PC-9 (cell line): ENCODE measurements at places on chromosomes 13 and 19. TPM values are rescaled to one million over a fixed set of nuclear protein-coding genes. Genes with fewer than 3 reads are reported as not detected.

DNA sequence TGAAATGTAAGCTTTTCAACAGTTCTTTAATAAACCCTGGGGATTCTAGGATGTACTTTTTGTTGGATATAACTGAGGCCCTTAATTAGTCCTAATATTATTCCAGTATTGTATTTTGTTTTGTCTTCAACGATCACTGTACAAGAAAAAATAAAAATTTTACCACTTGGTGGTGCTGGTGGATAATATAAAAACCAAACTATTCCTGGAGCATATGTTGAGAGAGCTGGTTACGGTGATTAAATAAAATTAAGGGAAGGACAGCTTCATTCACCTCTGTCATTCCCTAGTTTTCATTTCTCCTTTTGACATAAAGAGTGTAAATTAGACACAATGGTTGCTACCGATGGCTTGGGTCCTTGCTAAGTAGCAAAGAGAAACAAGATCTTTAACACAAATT is 598.6 kb upstream of the PCDH20 start:
- DNase-seq, result no peak
- no peak overlapping the region for H3K4me3 ChIP-seq
- H3K27ac ChIP-seq, result no peak overlapping the region

ZNF729 gene
- not detected in 2 replicates for total RNA-seq

DNA sequence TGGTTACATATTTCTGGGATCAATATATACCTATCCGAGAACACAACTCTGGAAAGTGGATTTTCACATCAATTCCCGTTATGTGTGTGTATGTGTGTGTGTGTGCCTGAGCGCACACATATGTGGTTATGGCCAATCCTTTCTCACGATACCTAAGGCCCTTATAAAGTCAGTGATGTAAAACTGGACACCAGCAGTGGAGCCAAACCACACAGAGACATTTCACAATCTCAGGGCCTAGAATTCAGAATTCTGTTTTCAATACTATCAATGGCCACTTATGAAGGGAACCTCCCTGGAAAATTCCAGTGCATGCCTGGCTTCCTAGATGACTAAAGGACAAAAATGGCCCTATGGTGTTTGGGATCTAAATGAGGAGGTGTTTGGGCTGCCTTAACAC is 187.3 kb upstream of the UBL3 start:
- no peaks in the 10 kb centered on the region; the same call in 1 of the 2 replicates for H3K4me1 ChIP-seq
- no peak overlapping the region for H3K4me3 ChIP-seq
- no peak overlapping the region for H3K27ac ChIP-seq
- no peaks in the 10 kb centered on the region for H3K36me3 ChIP-seq
- H3K27me3 ChIP-seq, result 0 out of 2 replicates have a peak, but pooled peaks cover 4% of the 10 kb centered on the region
- no peak for DNase-seq

GRCh38 chr13:39554371-39554770 is 48.6 kb downstream of the LHFPL6 start:
- no peak overlapping the region for H3K4me3 ChIP-seq
- no peaks in the 10 kb centered on the region for H3K36me3 ChIP-seq
- no peak for DNase-seq
- no peaks in the 10 kb centered on the region for H3K27me3 ChIP-seq
- H3K27ac ChIP-seq, result no peak overlapping the region
- H3K4me1 ChIP-seq, result no peaks in the 10 kb centered on the region

RPS5 gene
- 941 and 961 TPM in 2 replicates for total RNA-seq

- DNase-seq, result no peak
- H3K4me3 ChIP-seq, result no peak overlapping the region
- no peaks in the 10 kb centered on the region for H3K4me1 ChIP-seq
- H3K36me3 ChIP-seq, result no peaks in the 10 kb centered on the region
- H3K27ac ChIP-seq, result no peak overlapping the region
Measured at GRCh38 chr19:40165362-40165937, 25.8 kb upstream of the MAP3K10 start.

DNA sequence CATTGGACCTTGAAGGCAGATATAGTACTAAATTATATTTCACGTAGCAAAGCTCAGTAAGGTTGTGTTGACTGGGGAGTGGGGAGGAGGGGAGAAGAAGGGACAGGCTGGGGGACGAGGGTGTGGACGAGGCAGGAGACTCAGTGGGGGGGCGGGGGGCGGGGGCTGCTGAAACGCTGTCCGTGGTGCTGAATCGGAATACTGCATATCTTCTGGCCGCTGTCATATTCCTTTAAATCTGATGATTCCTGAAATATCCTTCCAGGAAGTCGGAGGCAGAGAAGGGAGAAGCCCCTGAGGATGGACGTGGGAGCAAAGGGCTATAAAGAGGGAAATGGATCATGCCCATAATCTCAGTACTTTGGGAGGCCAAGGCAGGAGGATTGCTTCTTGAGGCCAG is 34.7 kb upstream of the CASP14 start:
- 0 out of 2 replicates have a peak, but pooled peaks cover 3% of the 10 kb centered on the region for H3K27me3 ChIP-seq
- no peaks in the 10 kb centered on the region for H3K4me1 ChIP-seq
- H3K27ac ChIP-seq, result no peak overlapping the region
- H3K36me3 ChIP-seq, result no peaks in the 10 kb centered on the region
- DNase-seq, result no peak

DNA sequence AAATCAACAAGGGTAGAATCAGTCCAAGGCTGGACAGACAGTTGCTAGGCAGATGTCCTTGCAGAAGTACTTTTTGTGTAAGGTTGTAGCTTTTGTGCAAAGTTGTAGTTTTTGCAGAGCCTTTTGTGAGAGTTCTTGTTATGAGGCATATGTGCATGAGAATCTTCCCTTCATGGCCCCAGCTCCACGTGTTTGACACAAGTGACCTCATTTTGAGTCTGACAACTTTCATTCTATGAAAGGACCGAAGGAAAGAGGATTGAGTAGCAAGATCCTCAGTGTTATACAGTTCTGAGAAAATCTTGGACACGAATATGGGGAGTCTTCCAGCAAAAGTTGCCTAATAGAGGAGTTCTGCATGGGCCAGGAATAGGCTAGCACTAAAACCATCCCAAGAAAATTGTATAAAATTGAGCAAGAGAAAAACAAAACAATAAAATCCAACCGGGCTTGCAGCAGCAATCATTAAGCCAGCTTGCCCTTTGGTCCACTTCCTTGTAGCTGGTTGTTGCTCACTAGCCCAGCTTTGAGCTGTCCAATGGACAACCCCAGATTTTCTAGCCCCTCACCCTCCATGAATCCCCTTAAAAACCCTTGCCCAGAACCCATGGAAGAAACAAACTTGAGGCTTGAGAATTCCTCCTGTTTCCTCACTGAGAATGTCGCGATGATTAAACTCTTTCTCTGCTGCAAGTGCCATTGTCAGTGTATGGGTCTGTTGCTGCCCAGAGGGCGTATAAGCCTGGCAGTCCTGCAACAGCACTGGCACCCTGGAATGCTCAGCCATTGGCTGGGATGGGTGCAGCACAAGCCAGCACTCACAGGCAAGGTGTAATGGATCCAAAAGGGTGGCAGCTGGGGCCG is 6.5 kb downstream of the EPSTI1 start:
- DNase-seq, result peak; percentile 46
- no peak overlapping the region for H3K4me3 ChIP-seq
- 0 out of 2 replicates have a peak overlapping the region, but pooled peaks have one; percentile 19 for H3K27ac ChIP-seq
- no peaks in the 10 kb centered on the region for H3K36me3 ChIP-seq

DNA sequence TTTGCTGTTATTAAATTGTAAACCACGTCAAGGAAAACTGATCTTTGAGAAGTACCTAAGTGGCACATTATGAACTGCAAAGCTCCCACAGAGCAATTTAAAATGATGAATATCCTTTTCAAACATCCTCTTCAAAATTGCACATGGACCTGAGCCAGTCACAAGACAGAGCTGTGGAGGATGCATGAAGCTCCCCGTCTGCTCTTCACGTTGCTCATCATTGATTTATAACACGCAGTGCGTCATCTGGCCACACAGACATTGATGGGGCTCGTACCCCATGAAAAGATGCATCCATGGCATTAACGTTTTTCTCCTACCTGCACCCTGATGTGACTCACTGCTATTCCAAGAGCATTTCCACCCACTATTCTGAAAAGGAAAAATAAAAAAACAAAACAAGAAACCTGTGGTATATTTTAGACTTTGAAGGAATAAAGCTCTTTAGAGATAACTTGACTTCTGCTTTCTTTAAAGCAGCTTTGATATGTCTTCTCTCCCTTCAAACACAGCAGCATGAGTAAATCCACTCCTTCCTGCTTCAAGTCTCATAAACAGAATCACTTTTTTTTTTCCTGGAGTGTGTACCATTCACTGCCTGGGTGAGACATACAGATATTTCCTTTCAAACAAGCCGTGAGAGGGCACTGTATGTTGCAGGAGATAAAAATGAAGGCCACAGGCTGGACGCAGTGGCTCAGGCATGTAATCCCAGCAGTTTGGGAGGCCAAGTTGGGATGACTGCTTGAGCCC is 7.2 kb upstream of the SERTM1 start:
- H3K4me3 ChIP-seq, result no peak overlapping the region
- H3K36me3 ChIP-seq, result no peaks in the 10 kb centered on the region
- no peaks in the 10 kb centered on the region for H3K27me3 ChIP-seq
- no peaks in the 10 kb centered on the region for H3K4me1 ChIP-seq

ELSPBP1 gene
- total RNA-seq, result not detected in 2 replicates

SYCN gene
- not detected in 2 replicates for total RNA-seq

- H3K36me3 ChIP-seq, result no peaks in the 10 kb centered on the region
- no peaks in the 10 kb centered on the region for H3K4me1 ChIP-seq
- no peak for DNase-seq
- H3K4me3 ChIP-seq, result no peak overlapping the region
- H3K27me3 ChIP-seq, result no peaks in the 10 kb centered on the region
- no peak overlapping the region for H3K27ac ChIP-seq
Measured at GRCh38 chr13:76738616-76739015, 147.6 kb downstream of the KCTD12 start.

DNA sequence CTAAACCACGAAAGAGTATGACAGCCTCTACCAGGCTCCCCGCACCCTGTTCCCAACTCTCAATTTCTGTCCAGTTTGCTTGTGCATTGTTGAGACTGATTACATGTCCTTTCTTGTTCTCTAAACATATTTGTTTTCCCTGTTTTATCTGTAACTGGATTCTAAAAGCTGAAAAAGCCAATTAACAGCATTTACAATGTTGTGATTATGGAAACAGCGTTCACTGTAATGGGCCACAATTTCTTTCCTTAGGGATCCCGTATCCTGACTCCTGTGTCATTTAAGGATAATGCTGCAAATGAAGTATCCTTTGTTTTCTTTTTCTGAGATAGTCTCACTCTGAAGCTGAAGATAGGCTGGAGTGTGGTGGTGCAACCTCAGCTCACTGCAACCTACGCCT is 20.5 kb downstream of the EBPL start:
- no peaks in the 10 kb centered on the region for H3K27me3 ChIP-seq
- no peak overlapping the region for H3K4me3 ChIP-seq
- no peaks in the 10 kb centered on the region for H3K4me1 ChIP-seq
- no peak overlapping the region for H3K27ac ChIP-seq

GRCh38 chr19:10290876-10291553 is 1.3 kb downstream of the ICAM5 start:
- H3K27ac ChIP-seq, result no peak overlapping the region
- DNase-seq, result no peak
- no peaks in the 10 kb centered on the region for H3K36me3 ChIP-seq
- H3K4me3 ChIP-seq, result peak overlapping the region; percentile 78
- H3K4me1 ChIP-seq, result peaks cover 17% of the 10 kb centered on the region
- H3K27me3 ChIP-seq, result no peaks in the 10 kb centered on the region

F7 gene
- not detected in 2 replicates for total RNA-seq

DNA sequence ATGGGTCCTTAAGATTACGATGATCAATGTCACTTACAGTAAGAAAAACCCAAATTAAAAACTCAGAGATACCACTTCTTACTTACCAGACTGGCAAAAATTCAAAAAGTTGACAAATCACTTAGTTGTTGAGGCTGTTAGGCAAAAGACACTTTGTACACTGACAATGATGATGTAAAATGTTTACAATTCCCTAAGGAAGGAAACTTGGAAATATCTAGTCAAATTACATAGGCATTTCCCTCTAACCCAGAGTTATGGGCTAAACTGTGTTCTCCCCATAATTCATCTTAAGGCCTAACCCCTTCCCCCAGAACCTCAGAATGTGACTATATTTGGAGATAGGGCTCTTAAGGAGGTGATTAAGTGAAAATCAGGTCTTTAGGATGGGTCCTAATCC is 12.0 kb downstream of the TGDS start:
- H3K27me3 ChIP-seq, result no peaks in the 10 kb centered on the region
- peaks cover 35% of the 10 kb centered on the region for H3K36me3 ChIP-seq
- no peaks in the 10 kb centered on the region for H3K4me1 ChIP-seq
- no peak overlapping the region for H3K27ac ChIP-seq

GRCh38 chr13:94515374-94515773 is 35.9 kb upstream of the DCT start:
- no peak overlapping the region for H3K27ac ChIP-seq
- DNase-seq, result no peak
- H3K27me3 ChIP-seq, result no peaks in the 10 kb centered on the region
- no peaks in the 10 kb centered on the region for H3K4me1 ChIP-seq
- no peaks in the 10 kb centered on the region for H3K36me3 ChIP-seq
- H3K4me3 ChIP-seq, result no peak overlapping the region

DNA sequence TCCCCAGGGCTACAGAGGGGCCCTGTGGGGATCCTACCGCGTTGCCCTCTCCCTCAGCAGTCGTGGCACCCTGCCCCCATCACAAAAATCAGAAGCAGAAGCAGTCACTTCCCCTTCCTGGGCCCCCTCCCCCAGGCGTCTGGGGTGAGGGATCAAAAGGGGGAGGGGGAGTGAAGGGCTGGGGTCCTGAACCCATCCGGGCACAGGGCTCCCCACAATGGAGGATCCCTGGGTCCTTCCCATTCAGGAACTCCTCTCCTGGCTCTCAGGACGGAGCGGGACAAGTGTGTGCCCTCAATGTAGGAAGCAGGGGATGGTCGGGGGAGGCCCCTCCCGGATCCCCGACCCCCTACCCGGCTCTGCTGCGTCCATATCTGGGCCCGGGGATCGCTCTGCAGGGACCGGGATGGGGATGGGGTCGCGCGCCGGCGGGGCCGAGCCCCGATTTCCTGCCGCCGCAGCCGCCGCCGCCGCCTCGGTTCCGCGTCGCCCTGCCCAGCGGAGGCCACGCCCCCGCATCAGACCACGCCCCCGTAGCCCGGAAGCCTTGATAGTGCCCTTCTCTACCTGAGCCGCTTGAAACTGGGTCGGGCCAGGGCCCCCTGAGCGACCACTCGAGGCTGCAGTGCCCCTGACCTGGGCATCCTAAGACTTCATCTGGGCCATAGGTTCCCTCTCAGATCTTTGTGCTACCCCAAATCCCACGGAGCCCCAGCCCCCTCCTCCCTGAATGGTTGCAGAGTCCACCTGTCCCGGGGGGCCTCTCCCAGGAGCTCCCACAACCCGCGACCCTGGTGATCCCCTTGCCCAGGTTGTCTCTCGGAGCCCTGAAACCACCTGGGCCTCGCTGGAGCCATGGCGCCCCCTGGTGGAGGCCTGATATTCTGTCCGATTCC is at the start of gene GMIP:
Gene GMIP (minus strand): TSS at position 500 of the 896 bp plus-strand sequence. CDS start 128 bp downstream, at position 372.
- H3K27me3 ChIP-seq, result no peaks in the 10 kb centered on the region
- DNase-seq, result peak; percentile 80
- H3K27ac ChIP-seq, result peak within 1 kb of the TSS; percentile 52
- 0 out of 2 replicates have a peak, but pooled peaks cover 7% of the 10 kb centered on the region for H3K36me3 ChIP-seq
- H3K4me3 ChIP-seq, result peak within 1 kb of the TSS; percentile 96
- no peaks in the 10 kb centered on the region for H3K4me1 ChIP-seq

DNA sequence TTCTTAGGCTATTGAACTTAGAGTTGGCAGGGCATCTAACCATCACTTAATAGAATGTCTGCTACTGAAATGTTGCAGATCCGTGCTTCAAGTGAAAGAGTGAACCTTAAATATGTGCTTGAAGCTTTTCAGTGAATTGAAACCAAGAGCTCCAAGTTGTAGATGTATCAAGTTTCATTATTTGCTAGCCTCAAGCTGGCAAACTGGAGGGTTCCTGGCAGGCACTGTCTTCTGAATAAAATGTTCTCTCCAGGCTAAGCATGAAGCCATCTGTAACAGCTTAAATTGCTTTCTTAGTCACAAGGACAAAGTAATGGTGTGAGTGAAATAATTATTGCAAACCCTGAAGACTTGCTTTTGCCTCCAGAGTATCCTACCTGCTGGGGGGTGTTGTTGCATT is 415.0 kb upstream of the SPRY2 start:
- H3K4me3 ChIP-seq, result no peak overlapping the region
- H3K4me1 ChIP-seq, result no peaks in the 10 kb centered on the region
- DNase-seq, result no peak
- no peaks in the 10 kb centered on the region for H3K27me3 ChIP-seq
- H3K27ac ChIP-seq, result no peak overlapping the region
